ENCODE measurements at places on chromosomes 11 and 22.

- no peak for DNase-seq
Observed at GRCh38 chr11:74070723-74071492, 62.0 kb upstream of the UCP3 start.

DNA sequence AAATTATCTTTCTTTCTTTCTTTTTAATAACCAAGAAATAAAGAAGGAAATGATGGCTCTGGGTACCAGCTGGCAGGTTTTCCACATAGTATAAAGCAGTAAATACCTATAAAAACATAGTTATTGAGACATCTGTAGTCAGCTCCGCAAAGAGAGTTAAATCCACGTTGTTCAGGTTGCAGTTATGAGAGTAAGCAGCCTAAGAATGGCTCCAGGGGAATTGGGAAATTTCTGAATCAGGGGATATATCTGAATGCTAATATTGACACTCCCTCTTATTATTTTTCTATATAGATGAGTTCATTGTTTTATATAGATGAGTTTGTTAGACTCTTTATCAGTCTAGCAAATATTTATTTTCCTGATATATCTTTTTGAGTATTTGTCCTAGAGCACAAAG, 322.0 kb upstream of the LRRC4C start:
- DNase-seq, result no peak

- no peak for DNase-seq
Observed at GRCh38 chr11:3802011-3802790, 4.8 kb upstream of the NUP98 start.

- DNase-seq, result peak; percentile 61
Observed at GRCh38 chr11:2531277-2531986, 86.6 kb downstream of the KCNQ1 start.

DNA sequence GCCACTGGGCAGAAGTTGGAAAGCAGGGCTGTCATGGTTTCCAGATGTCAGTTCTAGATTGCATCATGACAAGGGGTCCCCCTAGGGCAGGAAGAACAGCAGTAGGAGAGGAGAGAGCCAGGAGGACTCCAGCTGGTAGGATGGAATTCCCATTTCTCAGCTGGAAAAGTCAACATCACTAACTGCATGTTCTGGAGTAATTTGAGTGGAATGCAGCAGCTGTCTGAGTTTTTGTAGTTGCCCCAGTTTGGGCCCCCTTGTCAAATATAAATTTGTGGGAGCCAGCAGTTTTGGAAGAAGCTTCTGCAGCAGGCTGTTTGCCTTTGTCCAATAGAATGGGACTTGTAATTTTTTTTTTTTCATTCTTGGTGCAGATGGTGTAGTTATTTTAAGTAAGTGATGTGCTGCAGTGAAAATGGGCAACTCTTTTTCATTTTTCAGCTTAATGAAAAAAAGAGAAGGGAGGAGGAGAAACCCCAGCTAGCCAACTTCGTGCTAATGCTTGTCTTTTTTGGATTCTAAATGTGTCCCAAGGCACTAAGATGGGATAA, 86.9 kb downstream of the LDLRAD3 start:
- DNase-seq, result no peak

- no peak for DNase-seq
Observed at GRCh38 chr11:64321026-64321425, 3.1 kb downstream of the PRDX5 start.

DNA sequence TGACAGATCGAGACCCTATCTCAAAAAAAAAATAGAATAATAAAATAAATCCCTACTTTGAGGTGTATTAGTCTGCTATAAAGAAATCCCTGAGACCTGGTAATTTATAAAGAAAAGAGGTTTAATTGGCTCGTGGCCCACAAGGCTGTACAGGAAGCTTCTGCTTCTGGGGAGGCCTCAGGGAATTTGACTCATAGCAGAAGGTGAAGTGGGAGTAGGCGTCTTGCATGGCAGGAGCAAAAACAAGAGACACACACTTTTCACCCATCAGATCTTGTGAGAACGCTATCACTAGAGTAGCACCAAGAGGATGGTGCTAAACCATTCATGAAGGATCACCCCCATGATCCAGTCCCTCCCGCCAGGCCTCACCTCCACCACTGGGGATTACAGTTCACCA, 29.2 kb downstream of the CDPF1 start:
- no peak for DNase-seq

DNA sequence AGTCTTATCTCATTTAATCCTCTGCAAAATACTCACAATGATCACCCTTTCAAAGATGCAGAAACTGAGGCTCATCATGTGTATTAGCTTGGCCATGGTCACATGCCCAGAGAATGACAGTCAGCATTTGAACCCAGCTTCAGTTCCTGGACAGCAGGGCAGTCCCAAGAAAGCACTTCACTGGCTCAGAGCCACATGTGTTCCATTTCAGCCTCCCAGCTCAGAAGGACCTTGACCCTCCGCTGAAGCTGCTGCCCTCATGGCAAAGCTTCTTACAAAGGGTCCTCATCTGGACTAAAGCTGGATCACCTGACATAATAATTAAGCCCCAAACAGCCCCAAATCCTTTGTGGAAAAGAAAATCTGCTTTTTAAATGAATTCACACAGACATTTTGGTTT, 37.0 kb downstream of the TENM4 start:
- no peak for DNase-seq

GRCh38 chr11:107956543-107956942, 28.3 kb downstream of the RAB39A start:
- DNase-seq, result no peak

- DNase-seq, result no peak
Observed at GRCh38 chr11:2409126-2409525, 8.6 kb downstream of the TSSC4 start.

- DNase-seq, result no peak
Observed at GRCh38 chr11:68177877-68178276, 35.2 kb downstream of the KMT5B start.

DNA sequence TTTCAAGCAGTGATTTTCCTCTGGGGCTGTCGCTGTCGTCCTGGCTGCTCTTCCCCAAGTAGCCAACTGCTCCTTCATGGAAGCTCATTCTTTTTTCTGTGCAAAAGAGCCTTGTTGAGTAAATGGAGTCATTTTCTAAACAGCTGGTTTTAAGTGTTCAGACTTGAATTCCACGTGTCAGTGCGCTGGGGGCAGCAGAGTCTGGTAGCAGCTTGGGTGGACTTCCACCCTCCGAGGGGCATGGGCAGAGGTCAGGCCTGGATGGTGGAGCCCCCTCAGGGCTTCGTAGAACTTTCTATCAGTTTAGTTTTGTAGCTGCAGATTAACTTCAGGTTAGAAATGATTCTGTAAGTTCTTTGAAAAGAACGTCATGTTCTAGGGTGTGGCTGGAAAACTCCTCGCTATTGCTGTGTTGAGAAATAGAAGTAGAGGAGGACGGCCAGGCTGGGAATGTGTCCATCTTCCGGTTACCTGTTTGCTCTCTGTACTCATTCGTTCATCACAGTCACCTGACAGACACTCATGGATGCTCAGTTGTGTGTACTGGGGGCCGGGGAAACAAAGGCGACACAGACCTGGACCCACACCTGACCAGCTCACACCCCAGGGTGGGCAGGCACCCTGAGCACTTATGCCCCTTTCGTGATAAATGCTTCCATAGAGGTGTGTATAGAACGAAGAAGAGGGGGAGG, 270.7 kb downstream of the TBC1D22A start:
- DNase-seq, result no peak

DNA sequence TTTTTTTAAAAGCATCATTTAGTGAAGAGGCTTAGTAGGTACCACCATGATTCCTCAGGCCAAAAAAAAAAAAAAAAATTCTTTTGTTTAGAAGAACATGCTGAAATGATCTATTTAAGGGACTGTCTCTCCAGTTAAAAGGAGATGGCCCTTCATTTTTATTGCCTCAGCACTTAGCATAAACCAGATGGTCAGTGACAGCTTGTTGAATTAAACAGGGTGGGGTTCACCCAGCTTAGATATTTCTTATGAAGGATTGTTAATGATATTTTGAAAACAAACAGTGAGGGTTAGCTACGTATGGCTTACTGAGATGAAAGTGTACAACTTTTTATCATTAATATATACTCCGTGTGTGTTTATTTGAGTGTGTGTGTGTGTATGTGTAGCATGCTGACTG, 203.7 kb downstream of the FAM181B start:
- no peak for DNase-seq

DNA sequence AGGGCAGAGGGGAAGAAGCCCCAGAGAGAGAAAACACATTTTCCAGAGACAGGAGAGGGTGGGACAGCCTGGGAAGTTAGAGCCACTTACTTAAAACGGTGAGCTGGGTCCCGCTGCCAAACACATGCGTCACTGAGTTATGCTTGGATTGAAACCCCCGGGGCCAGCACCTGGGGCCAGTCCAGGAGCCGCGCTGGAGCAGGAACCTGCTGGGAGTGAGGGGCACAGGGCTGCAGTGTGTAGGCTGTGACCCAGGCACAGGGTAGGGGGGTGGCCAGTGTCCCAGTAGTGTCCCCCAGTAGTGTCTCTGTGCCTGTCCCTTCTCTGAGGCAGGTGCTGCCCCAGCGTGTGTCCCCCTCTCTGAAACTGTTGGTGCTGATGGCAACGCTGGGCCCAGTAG, 5.2 kb downstream of the IGLL1 start:
- no peak for DNase-seq

DNA sequence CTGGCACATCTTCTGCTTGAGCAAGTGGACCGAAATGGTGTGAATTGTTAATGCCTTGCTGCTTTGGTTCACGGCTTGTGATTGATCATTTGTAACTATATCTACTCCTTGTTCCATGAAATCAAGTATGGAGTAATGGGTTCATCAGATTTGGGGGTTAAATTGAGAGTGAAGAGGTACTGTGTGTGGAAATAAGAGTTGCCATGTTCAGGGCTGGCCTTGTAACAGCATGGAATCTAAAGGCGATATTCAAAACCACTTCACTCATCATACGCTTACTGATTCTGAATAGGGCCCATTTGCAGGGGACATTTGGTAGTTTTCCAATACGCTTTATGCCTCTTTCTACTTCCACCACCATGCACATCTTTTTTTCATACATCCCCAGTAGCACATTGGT, 122.2 kb downstream of the DCDC1 start:
- DNase-seq, result no peak

GRCh38 chr22:41563051-41563711, 2.4 kb downstream of the CSDC2 start:
- no peak for DNase-seq

- DNase-seq, result no peak
Observed at GRCh38 chr22:27627444-27627833, 174.1 kb downstream of the MN1 start.

DNA sequence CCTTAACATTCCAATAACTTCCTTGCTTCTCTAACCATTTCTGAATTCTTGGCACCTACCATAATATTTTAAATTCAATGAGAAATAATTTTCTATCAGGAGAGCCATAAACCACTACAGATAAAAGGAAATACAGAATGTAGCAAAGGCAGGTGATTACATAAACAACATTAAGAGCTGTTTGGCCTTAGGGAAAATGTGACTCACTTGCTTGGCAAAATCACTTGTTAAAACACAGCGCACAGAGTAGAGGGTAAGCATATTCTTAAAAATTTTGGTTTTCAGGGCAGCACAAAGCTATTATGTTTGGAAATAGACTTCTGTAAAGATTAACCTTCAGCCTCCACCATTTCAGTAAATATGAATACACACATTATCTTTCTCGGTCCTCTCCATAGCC, 26.4 kb downstream of the IZUMO1R start:
- DNase-seq, result no peak

- DNase-seq, result no peak
Observed at GRCh38 chr11:36295926-36296325, at the start of gene PRR5L. PRR5L (plus strand) TSS chr11:36296288; CDS start chr11:36401122, 104,834 bp downstream.

DNA sequence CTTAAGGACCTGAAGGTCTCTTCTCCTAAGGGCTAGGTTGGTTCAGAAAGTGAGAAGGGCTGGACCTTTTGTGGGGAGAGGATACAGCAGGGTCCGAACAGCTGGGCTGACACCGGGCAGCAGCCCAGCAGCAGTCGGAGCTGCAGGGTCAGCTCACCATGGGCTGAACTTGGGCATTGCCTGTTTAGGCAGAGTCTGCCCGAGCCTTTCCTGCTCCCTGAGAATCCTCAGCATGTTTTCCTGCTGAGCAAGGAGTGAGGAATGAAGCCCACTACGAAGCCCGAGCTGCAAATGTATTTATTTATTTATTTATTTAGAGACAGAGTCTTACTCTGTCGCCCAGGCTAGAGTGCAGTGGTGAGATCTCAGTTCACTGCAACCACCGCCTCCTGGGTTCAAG, 83.9 kb downstream of the PTPRJ start:
- no peak for DNase-seq

DNA sequence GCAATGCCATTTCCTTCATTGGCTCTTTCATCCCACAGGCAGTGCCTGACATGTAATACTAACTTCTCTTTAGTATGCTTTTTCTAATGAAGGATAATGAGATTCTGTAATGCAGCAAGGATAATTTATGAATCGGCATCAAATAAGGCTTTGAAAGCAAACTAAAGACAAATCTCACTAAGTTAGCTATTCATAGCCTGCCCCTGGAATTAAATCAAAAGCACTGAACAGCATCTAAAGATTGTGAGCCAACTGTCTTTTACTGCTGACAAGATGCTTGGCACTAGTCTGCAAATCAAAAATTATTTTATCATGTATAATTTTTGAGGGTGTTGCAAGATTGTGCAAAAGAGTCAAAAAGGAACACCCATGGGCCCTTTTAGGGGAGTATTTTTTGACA, 265.0 kb downstream of the CASP12 start:
- DNase-seq, result no peak

GRCh38 chr11:28625532-28625931, 517.3 kb downstream of the METTL15 start:
- DNase-seq, result no peak

DNA sequence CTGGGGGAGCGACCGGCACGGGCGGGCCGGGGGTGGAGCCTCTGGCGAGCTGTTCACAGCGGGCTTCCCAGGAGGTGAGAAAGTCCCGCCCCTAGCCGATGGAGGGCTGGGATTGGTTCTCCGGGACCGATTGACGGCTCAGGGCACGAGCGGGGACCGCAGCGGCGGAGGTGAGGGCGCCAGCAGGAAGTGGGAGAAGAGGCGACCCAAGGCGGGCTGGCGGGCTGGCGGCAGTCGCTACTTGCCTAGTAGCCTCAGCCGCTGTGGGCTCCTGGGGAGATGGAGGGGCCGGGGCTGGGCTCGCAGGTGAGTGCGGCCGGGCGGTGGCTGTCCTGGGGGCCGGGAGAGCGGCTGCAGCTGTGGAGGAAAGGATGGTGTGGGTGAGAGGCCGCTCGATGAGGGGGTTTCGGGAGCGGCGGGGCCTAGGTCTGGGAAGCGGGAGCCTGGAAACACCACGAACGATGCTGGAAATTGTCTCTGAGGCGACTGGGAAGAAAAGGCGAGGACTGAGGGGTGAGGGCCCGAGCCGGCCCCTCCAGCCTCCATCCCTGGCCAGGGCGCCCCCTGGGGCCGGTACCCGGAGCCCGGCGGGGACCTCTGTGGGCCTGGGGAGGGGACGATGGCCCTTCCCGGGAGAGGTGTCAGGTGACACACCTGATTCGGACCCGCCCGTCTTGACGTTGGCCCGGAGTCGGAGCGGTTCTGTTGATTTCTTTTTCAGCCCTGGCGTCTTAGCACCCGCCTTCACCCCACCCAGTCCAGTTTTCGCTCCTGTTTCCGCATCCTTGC, at the start of gene ZDHHC13:
ZDHHC13 (plus strand) TSS at position 198 of the 789 bp plus-strand sequence; CDS start at position 280, 82 bp downstream.
- DNase-seq, result peak; percentile 89

- no peak for DNase-seq
Observed at GRCh38 chr11:1350086-1350725, 39.5 kb upstream of the BRSK2 start.

- no peak for DNase-seq
Observed at GRCh38 chr11:117936973-117937372, 7.8 kb upstream of the TMPRSS13 start.

All from stimulated activated CD8-positive, alpha-beta memory T cell treated with anti-CD3 and anti-CD28 coated beads, Interleukin-15, amount 100 ng/mL, for 24 hours (primary cell).